ENCODE measurements at places on chromosomes 3 and 15.

GRCh38 chr3:120908030-120908794 lies at the start of gene STXBP5L:
TSS of gene STXBP5L (plus strand) at chr3:120908205. CDS start at chr3:120909579, 1,374 bp downstream.
- no peak for DNase-seq

- DNase-seq: no peak
Measured at GRCh38 chr3:35601959-35602358, 37.4 kb upstream of the ARPP21 start.

DNA sequence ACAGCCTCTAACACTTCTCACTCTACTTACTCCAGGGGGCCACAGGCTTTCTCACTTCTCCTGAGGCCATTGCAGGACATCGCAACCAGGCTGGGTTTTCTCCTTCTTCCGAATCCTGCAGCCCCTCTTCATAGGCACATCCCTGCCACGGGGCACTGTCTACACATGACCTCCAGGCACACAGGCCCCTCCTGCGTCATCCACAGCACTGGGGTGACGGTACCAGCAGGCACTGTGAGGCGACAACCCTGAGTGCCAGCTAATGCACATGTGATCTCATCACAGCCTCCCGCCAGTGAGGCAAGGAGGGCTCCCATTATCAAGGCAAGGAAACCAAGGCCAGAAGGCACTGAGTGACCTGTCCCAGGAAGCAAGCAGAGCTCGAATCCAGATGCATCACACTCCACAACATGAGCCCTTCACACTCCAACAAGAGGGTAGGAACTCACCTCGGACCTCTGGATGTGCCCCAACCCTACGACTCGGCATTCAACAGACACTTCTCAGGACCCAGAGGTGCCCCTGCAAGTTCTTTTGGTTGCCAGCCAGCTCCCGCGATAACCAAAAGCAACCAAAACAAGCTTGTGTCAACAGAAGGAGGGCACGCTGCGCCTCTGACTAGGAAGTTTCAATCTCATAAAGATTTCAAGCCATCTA lies 16.7 kb downstream of the FAM174B start:
- no peak for DNase-seq

GRCh38 chr3:160929595-160929994 lies 173.6 kb downstream of the PPM1L start:
- DNase-seq: no peak

DNA sequence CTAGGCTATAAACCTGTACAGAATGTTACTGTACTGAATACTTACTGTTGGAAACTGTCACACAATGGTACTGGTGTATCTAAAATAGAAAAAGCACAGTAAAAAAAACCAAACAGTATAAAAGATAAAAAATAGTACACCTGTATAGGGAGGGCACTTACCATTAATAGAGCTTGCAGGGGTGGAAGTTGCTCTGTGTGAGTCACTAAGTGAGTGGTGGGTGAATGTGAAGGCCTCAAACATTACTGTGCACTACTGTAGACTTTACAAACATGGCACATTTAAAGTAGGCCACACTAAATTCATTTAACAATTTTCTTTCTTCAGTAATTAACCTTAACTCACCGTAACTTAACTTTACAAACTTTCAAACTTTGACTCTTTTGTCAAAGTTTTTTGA lies 22.0 kb downstream of the B3GALNT1 start:
- no peak for DNase-seq

DNA sequence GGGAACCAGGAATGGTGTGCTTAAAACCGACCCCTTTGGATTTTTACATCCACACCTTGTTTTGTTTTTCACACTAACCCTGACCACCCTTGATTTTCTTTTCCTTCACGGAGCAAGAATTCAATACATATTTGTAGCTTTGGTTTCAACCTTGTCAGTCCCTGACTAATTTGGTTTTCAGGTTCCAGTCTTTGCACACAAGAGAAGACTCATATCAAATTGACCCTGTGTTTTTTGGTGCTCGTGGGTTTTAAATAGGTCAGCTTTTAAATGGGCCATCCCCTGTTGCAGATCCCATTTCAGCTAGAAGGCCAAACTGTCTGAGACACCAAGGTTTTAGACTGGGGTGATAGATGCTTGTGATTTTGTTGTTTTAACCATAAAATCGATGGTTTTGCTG lies 26.4 kb downstream of the ANP32A start:
- no peak for DNase-seq

DNA sequence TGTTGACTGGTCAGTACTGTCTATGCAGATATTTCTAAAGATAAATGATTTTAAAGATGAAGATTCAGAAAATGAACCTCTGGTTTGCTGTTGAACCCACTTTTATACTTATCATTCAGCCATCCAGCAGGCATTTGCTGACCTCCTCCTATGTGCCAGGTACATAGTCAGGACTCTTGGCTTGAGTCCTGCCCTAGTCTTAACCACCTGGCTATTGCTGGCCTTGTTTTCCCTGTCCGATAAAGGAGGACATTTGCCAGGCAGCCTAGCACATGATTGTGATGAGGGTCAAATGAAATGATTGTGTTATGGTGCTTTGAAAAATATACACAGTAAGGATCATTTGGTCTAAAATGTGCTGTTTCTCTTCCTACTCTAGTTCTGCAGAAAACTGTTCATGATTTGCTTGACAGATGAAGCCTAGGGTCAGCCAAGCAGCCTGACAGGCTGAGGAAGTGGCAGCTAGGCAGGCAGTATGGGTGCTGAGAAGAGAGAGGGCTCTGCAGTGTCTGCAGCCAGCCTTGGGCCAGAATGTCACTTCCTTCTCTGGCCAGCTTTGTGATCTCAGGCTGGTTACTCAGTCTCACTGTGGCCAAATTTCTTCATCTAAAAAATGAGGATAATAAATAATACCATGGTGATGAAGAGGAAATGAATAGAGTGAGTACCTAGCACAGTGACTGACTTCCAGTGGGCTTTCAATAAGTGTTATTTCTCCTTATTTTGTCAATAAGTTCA lies 13.8 kb downstream of the EXOSC7 start:
- DNase-seq: no peak

DNA sequence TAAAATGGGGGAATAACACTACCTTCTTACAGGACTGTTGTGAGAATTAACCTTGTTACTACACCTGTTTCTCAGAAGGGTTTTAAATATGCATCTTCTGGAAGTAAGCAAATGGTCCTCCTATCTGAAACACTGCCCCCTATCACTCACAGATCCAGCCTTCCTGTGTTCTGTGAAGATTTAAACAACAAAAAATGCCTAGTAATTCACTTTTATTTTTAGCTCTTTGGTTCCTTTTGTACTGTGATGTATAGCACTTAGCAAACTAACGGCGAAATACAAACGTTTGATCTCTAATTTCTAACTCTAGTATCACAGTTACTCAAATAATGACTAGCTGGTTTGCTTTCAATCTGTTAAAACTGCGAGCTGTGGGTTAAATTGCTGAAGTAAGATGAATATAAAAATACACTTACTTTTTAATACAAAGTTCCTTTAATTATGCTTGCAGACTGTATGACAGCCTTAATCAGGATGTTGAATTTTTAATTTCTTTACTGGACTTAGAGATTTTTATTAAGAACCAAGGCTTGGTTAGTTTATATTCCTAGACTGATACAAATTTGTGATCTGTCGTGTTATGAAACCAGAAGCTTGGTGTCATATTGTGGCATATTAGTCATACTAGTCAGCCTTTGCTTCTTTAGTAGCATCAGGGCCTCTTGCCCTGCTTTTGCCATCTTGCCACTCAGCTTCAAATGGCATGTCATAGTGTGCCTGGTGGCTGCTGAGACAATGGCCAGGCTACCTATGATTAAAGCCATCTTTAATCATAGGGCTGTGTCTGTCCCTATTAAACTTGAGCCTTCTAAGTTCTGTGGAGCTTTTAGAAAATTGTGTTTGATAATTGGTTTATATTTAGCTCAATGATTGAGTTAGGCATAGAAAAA lies 9.2 kb downstream of the EIF3J start:
- no peak for DNase-seq

- no peak for DNase-seq
Measured at GRCh38 chr3:110736332-110736731, 335.3 kb upstream of the NECTIN3 start.

- no peak for DNase-seq
Measured at GRCh38 chr3:43998370-43998835, 243.3 kb upstream of the TOPAZ1 start.

GRCh38 chr3:143166376-143166775 lies 46.8 kb downstream of the CHST2 start:
- DNase-seq: no peak

DNA sequence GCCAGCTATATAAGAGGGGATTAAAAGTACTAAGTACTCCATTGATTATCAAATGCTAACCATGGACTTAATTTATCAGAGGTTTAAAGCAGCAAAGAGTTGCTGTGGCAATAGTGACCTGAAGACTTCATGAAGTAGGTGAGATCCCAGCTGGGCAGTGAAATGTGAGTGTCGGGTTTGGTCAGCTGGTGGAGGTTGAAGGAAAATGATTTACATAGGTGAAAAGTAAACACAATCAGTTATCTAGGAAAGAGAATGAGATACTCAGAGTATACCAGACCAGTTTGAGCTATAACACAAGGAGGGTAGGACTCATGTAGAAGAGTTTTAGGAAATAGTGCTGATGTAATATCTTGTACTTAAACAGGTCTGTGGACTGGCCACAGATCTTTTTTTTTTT lies 16.5 kb upstream of the FBXO22 start:
- DNase-seq: no peak
